ENCODE measurements at places on chromosomes 4 and X.

DNA sequence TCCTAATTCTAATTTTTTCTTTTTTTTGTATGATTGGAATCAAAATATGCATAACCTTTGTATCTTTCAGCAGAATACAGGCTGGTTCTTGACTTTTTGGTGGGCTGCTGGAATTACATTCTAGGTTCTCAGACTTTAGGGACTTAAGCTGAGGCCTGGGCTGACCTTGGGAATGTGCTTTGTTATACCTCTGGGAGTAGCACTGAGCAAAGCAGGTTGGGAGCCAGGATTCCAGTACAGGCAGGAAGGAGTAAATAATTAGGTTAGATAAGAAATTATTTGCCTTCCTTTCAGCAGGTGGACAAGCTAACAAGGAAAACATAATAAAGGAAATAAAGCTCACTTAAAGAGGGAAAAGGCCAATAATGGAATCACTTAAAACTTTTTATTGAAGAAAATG, 49.9 kb upstream of the SLC4A4 start:
- DNase-seq = no peak

- DNase-seq = peak; percentile 15
Measured at GRCh38 chr4:105092356-105092755, 54.3 kb upstream of the TET2 start.

DNA sequence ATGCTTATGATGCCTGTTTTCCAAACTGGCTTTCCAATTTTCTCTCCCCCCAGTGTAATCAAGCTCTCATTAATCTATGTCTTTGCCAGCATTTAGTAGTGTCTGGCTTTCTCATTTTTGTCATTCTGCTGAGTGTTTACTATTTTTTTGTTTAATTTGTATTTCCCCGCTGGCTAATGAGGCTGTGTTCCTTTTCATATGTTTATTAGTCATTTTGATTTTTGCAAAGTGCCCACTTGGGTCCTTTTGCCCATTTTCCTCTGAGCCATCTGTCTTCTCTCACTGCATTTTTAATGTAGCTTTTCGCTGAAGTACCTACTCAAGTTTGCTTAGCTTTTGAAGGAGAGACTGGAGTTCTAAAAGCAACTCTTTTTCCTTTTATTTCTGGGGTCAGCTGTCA, 14.7 kb downstream of the DCK start:
- no peak for DNase-seq

DNA sequence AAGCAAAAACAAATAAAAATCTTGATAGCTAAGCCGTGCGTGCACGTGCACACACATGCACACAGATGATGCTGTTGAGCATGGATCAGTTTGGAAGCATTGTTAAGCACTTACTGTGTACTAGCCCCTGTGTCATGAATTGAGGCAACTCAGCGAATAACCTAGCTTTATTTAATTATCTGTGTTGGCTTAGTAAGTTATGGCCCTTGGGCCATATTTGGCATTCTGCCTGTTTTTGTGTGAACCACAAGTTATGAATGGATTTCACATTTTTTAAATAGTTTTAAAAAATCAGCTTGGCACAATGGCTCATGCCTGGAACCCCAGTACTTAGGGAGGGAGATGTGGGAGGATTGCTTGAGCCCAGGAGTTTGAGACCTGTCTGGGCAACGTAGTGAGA, 113.6 kb upstream of the CBLL2 start:
- DNase-seq = no peak

DNA sequence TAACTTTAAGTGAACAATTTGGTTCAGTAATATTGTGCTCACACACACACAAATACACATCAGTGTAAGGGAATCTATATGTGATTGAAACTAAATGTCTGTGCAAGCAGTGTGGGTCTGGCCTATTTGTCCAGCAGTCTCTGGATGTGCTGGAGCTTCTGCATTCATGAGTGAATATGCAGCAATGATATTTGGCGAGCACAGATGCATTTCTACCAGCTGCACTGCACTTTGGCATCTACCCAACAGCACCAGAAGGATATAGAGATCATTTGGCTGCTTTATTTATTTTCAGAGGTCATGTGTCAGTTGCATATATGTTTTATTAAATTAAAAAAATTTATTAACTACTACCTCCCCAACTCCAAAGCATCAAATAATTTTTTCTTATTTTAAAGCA, 613.4 kb upstream of the NR3C2 start:
- DNase-seq = no peak

DNA sequence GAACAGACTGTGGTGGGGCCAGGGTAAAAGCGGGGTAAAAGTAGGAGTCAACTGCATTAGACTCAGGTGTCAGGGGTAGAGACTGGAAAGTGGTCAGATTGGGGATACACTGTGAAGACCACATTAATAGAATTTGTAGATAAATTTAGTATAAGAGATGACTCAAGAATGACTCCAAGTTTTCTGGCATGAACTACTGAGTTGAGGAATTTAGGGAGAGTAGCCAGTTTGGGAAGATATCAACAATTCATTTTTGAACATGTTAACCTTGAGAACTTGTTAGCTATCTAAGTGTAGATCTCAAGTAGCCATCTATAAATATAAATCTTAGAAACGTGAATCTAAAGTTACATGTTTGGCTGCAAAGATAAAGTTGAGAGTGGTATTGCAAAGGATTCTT, 206.9 kb upstream of the HCCS start:
- no peak for DNase-seq

DNA sequence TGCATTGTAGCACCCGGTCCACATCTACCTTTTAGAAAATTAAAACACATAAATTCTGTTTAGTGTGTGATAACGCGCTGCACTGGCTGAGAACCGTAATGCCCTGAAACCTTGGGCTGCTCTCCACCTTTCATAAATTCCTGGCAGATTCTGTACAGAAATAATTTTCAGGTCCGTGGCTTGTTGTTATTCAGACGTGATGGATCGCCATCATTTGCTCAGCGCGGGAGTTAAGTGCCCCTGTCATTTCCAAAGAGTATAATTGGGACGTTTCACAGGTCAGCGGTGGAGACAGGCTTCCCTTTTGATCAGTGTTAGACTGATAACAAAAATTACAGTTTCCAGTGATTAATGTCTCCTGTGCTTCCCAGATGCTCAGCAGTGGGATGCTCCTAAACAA, 16.5 kb downstream of the UVSSA start:
- no peak for DNase-seq

DNA sequence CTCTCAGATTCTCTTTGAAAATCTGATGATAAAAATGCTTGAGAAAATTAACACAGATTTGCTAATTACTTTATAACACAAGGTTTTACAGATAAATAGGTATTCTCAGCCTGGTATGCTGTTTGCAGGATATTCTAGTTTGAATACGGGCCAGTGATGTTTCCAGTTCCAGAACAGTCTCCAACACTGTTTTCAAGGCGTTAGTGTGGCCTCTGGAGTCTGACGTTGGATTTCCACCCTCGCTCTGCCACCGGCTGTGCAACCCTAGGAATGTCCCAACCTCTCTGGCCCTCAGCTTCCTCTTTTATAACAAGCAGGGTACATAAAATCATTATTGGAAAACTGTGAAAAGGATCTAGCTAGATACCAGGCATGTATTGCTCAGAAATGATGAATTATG, 23.8 kb upstream of the CYP4V2 start:
- DNase-seq = no peak

- no peak for DNase-seq
Measured at GRCh38 chrX:141258080-141258479, 15.8 kb upstream of the SPANXC start.

GRCh38 chrX:131747173-131747572, 203.3 kb downstream of the OR13H1 start:
- no peak for DNase-seq

DNA sequence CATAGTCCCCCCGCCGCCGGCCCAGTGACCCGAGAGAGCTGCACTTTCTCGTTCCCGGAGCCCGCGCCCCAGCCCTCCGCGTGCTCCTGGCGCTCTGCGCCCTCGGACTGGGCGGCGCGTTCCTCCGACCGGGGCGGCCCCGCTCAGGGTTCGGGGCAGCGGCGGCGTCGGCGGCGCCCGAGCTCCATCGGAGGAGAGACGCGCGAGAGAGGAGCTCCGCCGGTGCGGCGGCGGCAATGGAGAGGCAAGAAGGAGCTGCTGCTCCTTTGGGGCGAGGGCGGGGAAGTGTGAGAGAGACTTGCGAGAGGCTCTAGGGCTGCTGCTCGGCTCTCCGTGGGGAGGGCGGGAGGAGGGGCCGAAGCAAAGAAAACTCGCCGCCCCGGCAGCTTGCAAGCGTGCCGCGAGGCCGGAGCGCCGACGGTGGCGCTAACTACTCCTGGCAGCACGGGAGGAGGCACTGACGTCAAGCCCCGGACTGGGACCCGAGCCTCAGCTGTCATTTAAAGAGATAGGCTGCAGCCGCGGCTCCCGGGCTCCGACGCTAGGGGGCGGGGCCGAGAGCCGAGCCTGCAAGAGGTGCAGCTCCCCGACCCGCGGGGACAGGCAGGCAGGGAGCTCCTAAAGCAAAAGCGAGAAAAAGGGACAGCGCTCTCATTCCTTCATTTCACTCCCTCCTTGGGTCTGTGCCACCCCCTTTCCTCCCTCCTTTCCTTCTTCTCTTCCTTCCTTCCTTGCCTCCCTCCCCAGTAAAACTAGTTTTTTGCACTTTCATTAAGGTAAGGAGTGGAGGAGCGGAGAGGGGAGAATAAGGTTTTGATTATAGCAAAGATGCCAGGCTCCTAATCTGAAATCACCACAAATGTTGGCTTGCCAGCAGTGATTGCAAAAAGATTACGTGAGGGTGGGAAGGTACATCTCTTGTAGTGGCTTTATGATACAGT, at the start of gene KCTD8:
Gene KCTD8 (minus strand): TSS at position 289 of the 941 bp plus-strand sequence.
- DNase-seq = no peak

DNA sequence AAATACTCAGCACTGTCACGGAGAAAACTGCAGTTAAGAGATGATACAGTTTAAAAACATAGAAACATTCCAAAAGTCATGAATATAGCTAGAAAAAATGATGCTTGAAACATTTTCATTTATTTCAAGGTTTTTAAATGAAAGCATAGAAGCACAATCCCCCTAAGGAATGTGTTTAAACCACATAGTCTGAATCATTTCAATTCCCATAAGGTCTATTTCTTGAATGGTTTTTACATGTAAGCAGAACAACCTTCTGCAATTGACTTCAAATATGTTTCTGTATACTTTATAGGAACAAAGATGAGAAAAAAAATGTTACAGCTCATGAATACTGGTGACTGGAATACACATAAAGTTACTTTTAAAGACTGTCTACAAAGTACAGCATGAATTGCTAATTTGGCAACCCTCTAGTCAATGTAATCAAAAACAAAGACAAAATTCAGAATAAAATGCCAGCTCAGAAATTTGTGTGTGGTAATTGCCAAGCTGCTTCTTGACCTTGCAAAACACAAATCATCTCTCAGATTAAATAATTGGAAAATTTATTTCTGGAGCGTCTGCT, 886.4 kb upstream of the ADGRL3 start:
- DNase-seq = no peak

DNA sequence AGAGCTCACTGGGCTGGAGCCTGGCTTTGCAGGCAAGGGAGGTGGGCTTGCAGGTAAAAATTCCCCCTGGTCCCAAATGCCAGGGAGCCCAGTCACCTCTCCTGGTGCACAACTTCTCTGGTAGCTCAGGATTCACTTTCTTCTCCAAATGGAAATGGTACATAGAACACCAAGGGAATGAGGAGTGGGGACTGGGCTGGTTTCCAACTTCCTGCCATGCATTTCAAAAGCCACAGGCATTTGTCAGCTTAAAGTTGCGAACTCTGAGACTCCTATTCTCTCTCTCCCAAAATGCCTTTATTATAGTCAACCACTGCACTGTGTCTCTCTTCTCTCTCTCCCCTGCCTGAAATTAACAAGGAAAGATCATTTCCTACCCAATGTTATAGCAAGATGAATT, 177.3 kb downstream of the GRIA3 start:
- DNase-seq = no peak
